Muscle of arm (tissue), 14 donors: ENCODE measurements at places on chromosomes 2 and 18.

GRCh38 chr2:234996069-234996940 lies 44.5 kb downstream of the SH3BP4 start:
- DNase-seq: no peak

GRCh38 chr2:30148850-30149249 lies 2.0 kb downstream of the YPEL5 start:
- DNase-seq: no peak

- no peak for DNase-seq
These were observed 16.0 kb downstream of the CCNT2 start for GRCh38 chr2:134934641-134935040.

GRCh38 chr2:240431271-240431660 lies 4.2 kb upstream of the GPC1 start:
- no peak for DNase-seq

GRCh38 chr2:183543222-183543621 lies 419.0 kb downstream of the NUP35 start:
- DNase-seq: no peak

- DNase-seq: no peak
These were observed 1.6 kb downstream of the KLHL29 start for GRCh38 chr2:23386339-23387220.
